Right renal cortex interstitium (tissue), 3 donors: ENCODE measurements at places on chromosomes 7 and 10. TPM values are rescaled to one million over a fixed set of nuclear protein-coding genes. Genes with fewer than 3 reads are reported as not detected.

SCIN gene
- 137 TPM for polyA plus RNA-seq

EPO gene
- 0.11 TPM for polyA plus RNA-seq

OGDHL gene
- polyA plus RNA-seq = 45.7 TPM

NKX1-2 gene
- not detected for polyA plus RNA-seq

STEAP2 gene
- 10.2 TPM for polyA plus RNA-seq
